Fibroblast of skin of left biceps (primary cell): ENCODE measurements at places on chromosomes 1 and 21.

DNA sequence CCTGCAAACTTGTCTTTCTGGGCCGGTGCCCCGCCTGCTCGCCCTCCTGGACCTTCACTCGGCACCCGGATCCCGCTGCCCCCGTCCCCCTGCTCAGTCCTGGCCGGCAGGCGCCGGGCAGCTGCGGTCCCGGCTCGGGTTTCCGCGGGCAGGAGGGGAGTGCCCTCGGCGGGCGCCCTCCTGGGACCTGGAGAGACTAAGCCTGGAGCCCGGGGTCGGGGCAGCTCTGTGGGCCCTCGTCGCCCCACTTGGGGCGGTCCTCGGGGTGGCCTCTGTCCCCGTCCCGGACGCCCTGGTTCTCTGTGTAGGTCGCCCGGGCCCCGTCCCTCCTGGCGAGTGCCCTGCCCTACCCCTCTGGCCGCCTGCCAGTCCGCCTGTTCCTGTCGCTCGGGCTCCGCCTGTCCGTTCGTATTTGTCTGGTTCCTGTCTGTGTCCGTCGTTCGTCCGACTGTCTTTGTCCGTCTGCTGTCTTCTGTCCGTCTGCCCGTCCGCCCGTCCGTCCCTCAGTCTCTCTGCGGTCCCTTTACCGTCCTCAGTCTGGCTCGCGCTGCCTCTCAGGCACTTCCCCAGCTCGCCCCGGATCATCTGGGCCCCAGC lies 490 bp downstream of the SERINC2 start:
- DNase-seq: no peak

GRCh38 chr1:64519901-64520300 lies 50.0 kb downstream of the CACHD1 start:
- no peak for DNase-seq

- DNase-seq: no peak
Measured at GRCh38 chr1:109636201-109636952, 16.7 kb downstream of the AMPD2 start.

- no peak for DNase-seq
Measured at GRCh38 chr1:179425186-179425585, 59.4 kb downstream of the AXDND1 start.

DNA sequence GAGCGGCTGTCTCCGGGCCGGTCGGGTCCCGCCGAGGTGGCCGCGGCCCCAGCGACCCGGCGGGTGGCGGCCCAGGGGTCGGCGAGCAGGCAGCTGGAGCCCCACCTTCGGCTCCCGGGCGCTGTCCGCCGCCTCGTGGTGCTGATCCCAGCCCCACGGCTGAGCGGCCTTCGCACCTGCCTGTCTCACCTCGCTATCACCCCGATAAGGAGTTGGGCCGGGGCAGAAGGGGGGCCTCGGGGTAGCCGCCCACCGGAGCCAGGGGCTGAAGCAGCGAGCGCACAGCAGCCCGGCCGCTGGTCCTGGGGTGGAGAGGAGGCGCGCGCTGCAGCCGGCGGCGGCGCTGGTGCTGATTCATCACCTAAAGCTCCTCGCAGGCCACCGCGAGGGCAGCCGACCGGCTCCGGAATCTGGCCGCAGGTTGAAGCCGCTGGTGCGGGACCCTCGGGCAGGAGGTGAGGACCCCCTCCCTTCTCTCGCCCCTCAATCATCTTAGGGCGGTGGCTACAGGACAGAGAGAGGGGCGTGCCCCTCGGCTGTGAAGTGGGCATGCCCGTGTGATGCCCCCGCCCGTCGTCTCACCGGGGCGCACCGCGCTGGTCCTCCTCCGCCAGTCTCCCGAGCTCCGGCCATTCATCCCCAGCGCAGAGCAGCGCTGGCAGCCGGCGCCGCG lies 575 bp downstream of the TRIM67 start:
- DNase-seq: no peak

DNA sequence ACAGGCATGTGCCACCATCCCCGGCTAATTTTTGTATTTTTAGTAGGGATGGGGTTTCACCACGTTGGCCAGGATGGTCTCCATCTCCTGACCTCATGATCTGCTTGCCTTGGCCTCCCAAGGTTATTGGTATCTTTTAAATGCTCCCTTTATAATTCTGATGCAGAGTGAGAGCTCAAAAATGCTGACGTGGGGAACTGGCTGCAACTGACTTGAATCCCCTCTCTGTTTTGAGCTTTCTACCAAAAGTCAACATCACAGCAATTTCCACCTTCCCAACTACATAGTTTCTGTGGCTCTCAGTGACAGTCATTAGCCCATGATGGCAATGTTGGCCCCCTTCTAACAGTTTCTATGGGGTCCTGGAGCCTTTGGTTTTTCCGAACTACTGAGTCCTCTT lies 268.2 kb upstream of the FOXD3 start:
- DNase-seq: no peak
